ENCODE measurements at places on chromosomes 12 and 14.
A peak's percentile ranks its signal among the peaks of the same experiment; 100 is the strongest.

DNA sequence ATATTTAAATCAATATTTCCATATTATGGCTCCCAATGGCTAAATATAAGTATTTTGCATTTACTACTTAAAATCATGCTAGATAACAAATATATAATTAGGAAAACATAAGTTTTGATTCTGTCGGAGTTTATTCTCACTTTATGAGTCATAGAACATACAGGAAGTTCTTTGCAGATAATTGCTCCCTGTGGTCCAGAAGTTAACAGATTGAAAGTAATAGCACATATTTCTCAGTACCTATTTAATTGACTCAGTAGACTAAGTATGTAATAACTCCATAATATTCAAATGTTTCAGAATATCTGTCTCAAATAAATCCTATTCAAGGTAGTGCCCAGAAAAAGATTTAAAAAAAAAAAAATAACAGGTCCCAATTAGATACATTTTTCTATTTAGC lies 806.0 kb upstream of the ATXN7L3B start:
- DNase-seq = no peak

GRCh38 chr12:54296393-54297099 lies 4.3 kb downstream of the NFE2 start:
- no peak for DNase-seq

- no peak for DNase-seq
Measured at GRCh38 chr12:13442457-13442856, 245.9 kb downstream of the EMP1 start.

DNA sequence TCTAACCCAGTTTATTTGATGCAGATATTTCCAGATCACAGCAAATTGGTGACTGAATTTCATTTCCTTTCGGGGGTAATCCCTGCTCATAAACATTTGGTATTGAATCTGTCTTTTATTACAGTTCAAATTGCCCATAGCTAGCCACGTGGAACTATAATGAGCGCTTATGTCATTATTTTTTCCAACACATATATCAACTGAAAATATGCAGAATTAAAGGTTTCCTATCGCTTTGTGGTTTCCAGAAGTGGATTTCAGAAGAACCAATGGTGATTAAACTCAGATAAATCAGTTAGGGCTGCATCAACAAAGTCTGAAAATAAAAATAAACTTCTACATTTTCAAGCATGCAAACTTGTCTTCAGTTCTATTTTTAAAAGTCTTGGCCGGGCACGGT lies 111.9 kb downstream of the PIK3C2G start:
- no peak for DNase-seq

DNA sequence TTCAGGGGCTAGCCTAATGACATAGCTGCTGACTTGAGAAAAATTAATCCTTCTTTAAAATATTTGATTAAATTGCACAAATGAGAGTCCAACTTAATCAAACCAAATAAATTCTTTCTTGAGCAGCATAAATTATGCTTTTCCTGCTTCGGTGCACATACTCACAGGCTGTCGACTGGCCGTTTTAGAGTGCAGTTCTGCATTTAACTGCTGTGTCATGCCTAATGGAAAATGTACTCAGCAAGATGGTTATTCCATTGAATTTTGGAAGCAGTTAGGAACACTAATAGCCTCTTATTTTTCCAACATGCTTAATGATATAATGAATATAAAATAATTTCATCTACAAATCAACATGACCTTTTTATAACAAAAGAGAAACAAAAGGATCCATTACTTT lies 266.1 kb upstream of the LRIG3 start:
- no peak for DNase-seq

- DNase-seq = no peak
Measured at GRCh38 chr12:61574339-61574738, 685.9 kb upstream of the USP15 start.

- DNase-seq = peak; percentile 86
Measured at GRCh38 chr12:88325076-88325815, 183.1 kb downstream of the TMTC3 start.

DNA sequence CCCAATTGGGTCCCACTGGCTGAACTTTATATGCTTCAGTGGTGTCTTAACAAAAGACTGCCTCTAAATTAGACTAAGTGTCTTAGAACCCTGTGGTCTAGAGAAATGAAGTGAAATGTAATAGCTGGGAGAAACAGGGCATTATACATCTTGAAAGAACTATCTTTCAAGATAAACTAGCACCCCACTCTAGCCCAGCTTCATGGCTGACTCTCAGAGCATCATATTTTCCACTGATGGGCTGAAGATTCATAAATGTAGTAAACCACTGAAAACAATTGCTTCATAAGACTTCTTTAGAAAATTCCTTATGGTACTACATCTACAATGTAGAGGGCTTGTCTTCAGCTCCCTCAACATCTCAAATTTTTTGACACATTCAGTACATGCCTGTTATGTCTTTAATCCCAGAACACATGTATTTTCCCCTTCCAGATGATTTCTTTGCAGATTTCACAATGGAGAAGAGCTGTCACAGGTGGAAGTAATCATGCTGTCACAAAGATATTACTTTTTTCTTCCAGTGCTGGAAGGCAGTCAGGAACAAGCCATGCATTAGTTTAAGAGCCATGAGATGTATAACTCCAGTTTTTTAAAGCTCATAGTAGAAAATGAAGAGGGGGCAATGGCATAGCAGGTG lies 48.5 kb downstream of the IFNG-AS1 start:
- no peak for DNase-seq

- no peak for DNase-seq
Measured at GRCh38 chr12:114245555-114245954, 160.4 kb downstream of the TBX5 start.

GRCh38 chr12:50689437-50689836 lies 74.5 kb upstream of the ATF1 start:
- DNase-seq = no peak

- no peak for DNase-seq
Measured at GRCh38 chr14:55157080-55157479, 28.0 kb downstream of the LGALS3 start.

DNA sequence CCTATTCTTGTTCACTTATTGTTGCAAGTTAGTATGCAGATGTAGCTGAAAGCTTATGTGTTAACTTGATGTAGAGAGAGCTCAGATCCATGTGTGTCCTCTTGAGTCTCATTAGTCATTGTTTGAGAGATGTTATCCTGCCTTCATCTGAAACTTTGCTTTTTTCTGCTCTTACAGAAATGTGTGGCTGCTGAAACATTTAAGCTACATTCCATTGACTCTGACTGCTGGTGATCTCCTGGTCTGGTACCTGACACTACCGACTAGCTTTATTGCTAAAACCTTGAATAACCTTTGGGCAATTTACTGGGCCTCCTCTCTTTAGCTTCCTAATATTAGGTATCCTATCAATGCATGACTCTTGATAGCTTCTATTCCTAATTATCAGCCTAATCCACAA lies 705.6 kb upstream of the FOXG1 start:
- DNase-seq = no peak

DNA sequence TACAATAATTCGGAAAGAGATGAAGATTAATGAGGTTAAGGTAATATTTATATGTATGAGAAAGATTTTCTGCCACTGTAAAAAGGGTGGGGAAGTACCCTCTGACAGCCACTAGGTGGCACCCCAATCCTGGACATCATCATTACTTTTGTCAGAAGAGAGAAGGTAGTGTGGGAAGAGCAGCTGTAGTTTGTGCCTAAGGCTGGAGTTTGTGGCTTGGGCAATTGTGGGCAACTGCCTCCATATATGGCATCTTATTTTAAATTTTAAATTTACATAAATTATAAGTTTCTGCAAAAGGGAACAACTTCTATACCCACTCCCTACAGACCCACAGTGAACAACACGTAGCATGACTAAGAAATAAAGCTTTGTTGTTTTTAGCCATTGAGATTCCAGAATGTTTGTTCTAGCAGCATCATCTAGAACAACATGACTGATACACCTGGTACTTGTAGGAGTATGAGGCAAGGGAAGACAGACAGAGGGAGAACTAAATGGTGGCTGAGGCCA lies 34.4 kb upstream of the SYCP3 start:
- DNase-seq = peak; percentile 30

DNA sequence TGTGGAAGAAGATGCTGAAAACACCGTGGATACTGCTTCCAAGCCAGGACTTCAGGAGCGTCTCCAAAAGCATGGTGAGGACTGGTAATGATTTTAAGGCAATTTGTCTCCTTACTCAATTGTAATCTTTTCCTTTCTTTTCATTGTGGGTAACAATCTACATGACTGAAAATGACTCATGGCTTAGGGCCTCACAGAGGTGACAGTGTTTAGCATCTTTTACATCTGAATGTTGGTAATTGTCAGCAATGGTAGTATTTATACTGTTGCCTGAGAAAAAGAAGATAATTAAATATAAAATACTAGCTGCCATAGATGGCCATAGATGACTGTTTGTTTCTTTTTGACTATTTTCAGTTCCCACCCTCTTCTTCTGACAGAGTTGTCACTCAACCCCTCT lies 31.6 kb downstream of the TULP3 start:
- no peak for DNase-seq

DNA sequence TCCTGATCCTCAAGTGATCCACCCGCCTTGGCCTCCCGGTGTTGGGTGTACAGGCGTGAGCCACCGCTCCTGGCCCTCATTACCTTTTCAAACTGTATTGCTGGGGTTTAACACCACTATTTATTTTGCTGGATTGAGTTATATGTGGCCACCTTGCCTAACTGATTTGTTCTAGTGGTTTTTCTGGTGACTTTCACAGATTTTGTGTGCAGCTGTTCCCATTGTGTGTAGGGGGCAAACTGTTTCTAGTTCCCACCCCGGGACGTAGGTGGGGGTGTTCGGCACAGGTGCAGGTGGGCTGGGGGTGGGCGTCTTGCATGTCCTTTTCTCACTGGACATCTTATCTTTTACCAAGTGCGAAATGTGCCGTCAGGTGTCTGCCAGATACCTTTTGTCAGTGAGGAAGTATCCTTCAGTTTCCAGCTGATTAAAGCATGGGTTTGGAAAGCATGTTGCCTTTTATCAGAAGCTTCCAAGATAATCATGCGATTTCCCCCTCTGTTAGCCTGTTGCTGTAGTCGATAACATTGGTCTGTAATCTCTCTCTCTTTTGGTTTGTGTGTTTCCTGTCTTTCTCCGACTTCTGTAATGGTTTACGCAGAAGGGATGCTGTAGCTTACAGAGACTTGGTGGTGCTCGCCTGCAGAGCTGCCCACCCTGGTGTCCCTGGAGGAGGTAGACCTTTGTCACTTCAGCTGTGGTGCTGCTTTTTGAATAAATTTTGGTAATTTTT lies 33.6 kb downstream of the AACS start:
- DNase-seq = no peak

- no peak for DNase-seq
Measured at GRCh38 chr12:89901906-89902642, 193.4 kb upstream of the ATP2B1 start.

- no peak for DNase-seq
Measured at GRCh38 chr12:54593135-54593534, 4.7 kb upstream of the PPP1R1A start.

GRCh38 chr12:14886271-14886670 lies 617 bp upstream of the MGP start:
- DNase-seq = no peak

DNA sequence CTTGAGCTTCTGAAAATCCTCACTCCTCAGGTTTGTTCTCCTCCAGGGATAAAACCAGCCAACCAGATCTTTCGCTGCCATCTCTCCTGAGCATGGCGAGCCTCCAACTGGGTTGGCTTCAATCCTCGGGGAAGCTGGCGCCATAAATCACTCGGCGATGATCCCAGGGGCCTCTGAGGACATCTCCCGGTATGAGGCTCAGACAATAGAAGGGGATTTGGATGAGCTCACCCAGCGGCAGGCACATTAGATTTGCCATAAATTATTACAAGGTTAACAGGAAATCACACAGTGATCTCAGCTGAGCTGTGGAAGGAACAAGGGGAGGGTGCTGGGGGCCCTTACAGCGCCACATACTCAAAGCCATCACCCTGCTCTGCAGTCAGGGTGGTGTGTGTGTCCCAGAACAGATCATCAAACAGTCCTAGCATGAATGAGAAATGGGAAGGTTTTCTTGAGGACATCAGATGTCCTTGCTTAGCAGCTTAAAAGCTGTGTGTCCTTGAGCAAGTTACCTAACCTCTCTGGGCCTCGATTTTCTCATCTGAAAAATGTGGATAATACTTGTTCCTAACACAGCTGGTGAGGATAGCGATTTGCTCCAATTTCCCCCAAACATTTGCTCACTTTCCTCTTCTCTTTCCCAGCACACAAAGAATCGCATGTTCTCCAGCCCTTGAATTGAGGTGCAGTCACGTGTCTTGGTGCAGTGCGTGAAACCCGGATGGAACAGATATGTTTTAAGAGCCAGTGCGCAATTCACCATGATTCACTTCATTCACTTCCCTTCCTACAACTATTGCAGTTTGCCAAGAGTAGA lies 142.8 kb downstream of the SCARB1 start:
- DNase-seq = no peak

GRCh38 chr14:90487462-90487861 lies 90.6 kb downstream of the CALM1 start:
- DNase-seq = no peak

GRCh38 chr14:70896981-70897380 lies 10.3 kb upstream of the PCNX1 start:
- DNase-seq = no peak

DNA sequence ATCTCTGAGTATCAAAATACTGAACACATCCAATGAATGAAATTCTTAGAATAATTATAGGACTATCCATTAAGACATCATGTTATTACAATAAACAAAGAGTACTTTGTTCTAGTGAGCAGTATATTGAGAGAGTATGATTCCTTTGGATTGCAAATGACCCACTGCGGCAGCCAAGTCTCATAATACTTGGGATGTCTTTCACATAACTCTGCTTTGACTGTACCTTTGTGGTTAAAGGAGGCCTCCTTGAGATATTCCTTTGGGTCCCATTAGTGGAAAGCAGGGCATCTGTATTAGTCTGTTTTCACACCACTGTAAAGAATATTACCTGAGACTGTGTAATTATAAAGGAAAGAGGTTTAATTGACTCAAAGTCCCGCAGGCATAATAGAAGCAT lies 593.8 kb downstream of the TRHDE start:
- DNase-seq = no peak

GRCh38 chr12:56645201-56645716 lies 525 bp downstream of the ATP5F1B start:
- no peak for DNase-seq

- peak; percentile 68 for DNase-seq
Measured at GRCh38 chr14:24425704-24426103, 3.8 kb downstream of the CBLN3 start.
